ENCODE measurements at places on chromosomes 2 and 18. TPM values are rescaled to one million over a fixed set of nuclear protein-coding genes. Genes with fewer than 3 reads are reported as not detected.

AMER3 gene
- total RNA-seq, result not detected

CD207 gene
- total RNA-seq, result 0.16 TPM

TTC27 gene
- 13.1 TPM for total RNA-seq

EMILIN1 gene
- total RNA-seq, result 2.3 TPM

LAMA3 gene
- total RNA-seq, result 12.6 TPM

CHRNG gene
- not detected for total RNA-seq

SLC4A5 gene
- total RNA-seq, result not detected

KCNE4 gene
- 0.65 TPM for total RNA-seq

PRKAG3 gene
- not detected for total RNA-seq

UGT1A6 gene
- total RNA-seq, result not detected

IL1RN gene
- not detected for total RNA-seq

GPAT2 gene
- total RNA-seq, result 11.3 TPM

MC2R gene
- not detected for total RNA-seq

MROH2A gene
- not detected for total RNA-seq

ITGA6 gene
- 414 TPM for total RNA-seq

XIRP2 gene
- total RNA-seq, result 0.16 TPM

ST8SIA5 gene
- not detected for total RNA-seq

SIX2 gene
- total RNA-seq, result not detected

CNDP1 gene
- not detected for total RNA-seq

LCT gene
- total RNA-seq, result not detected

AQP12A gene
- not detected for total RNA-seq

TNFRSF11A gene
- total RNA-seq, result 4.4 TPM

ST8SIA3 gene
- not detected for total RNA-seq

LIPG gene
- 3.4 TPM for total RNA-seq

DPY30 gene
- 58.5 TPM for total RNA-seq

MOB1A gene
- 76.5 TPM for total RNA-seq

RAX gene
- total RNA-seq, result not detected

SCN7A gene
- total RNA-seq, result not detected
